Muscle of arm (tissue), 14 donors: ENCODE measurements at places on chromosomes 12 and 14. TPM values are rescaled to one million over a fixed set of nuclear protein-coding genes. Genes with fewer than 3 reads are reported as not detected.

- no peak for DNase-seq
Measured at GRCh38 chr12:109847142-109847735, 14.0 kb upstream of the TRPV4 start.

- no peak for DNase-seq
Measured at GRCh38 chr12:4817880-4818279, 91.8 kb upstream of the KCNA1 start.

GRCh38 chr12:51227962-51228361, 10.1 kb upstream of the POU6F1 start:
- no peak for DNase-seq

DNA sequence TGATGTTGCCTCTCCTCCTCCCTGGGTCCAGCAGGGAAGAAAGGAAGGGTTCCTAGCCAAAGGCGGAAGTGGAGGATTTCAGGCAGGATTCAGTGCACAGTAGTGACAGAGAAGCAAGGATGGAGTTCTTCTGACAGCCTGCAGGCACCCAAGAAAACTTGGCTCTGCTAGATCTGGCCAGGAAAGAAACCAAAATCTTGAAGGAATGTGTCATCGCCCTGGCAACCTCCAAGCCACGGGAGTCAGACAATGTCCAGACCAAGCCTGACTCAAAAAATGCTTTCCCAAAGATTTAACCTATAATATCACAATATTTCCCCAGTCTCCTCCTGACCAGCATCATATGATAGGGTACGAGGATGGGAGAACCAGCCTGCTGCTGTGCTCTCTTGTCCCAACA, 22.8 kb upstream of the DHRS4 start:
- no peak for DNase-seq

- DNase-seq = peak; percentile 24
Measured at GRCh38 chr12:46831335-46832129, 5.7 kb upstream of the SLC38A4 start.

DNA sequence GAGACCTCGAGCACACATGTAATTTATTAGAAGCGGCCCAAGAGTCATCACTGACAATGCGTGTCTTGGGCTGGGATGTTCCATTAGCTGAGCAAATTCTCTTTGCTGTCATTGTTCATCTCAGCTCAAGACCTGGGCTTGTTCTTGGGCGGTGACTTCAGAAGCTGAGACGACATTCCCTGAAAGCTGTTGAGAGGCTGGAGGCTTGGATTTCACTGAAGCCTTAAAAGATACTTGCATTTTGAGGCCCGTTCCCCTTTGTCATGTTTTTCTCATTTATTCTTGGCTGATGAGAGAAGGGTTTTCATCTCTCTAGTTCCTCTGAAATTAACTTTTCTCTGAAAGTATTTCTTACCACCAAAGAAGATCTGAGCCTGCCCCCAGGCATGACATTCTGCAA, 16.6 kb upstream of the SUSD6 start:
- DNase-seq = no peak

GRCh38 chr12:90245391-90245790, 536.8 kb upstream of the ATP2B1 start:
- DNase-seq = peak; percentile 44

Gene KRT73
- not detected for polyA plus RNA-seq
